ENCODE measurements at places on chromosomes 5 and 9.

- no peak for DNase-seq
These were observed 48.6 kb downstream of the FAM240B start for GRCh38 chr9:38671372-38671731.

- DNase-seq = no peak
These were observed 58.9 kb downstream of the GPR107 start for GRCh38 chr9:130112538-130113151.

- no peak for DNase-seq
These were observed 106.7 kb upstream of the IER5L start for GRCh38 chr9:129284607-129285291.

DNA sequence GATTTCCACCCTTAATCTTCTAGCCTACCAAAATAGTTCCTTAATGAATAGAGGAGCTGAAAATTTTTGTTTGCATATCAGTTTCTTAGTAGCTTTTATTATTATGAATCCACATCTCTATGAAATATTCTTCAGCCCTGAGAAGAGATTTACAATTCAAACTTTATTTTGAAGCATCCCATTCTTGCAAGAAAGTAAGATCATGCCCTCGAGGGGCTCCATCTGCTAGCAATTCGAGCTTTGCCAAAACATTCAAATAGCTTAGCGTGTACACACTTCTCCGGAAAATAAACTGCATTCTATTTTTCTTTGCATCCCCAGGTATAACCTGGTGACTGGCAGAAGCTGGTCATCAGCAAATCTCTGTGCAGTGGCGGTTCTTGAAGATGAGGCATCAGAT lies 370.7 kb downstream of the MTRR start:
- no peak for DNase-seq

DNA sequence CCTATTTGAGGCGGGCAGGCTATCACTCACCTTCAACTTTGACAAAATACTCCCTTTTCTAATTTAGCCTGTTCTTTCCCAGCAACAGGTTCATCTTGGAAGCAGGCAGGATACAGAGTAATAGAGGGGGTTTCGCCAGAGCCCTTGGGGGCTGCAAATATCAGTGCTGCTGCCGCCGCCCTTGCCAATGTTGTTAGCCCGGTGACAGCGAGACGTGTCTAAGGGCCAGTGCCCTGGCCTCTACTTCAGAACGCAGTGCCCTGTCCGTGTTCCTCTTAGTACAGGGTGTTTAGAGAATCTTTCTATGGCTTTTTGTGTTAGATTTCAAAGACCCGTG lies 703 bp downstream of the FAM120AOS start:
- DNase-seq = no peak

- no peak for DNase-seq
These were observed 331.9 kb upstream of the GRIA1 start for GRCh38 chr5:153158608-153159007.

- DNase-seq = no peak
These were observed 20.2 kb downstream of the GRAMD2B start for GRCh38 chr5:126443374-126443851.

DNA sequence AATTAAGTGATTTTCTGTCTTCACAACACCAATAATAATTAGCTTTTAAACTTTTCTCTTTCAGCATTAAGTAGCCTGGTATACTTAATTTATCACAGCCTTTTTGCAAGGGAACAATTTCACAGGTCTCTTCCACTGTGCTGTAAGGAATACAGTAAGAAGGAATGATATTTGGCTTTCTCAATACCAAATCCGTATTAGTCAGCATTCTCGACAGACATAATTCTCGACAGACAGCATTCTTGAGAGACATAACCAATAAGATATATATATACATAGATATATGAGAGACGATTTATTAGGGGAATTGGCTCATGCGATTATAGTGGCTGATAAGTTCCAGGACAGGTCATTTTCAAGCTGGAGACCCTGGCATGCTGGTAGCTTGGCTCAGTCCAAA lies 18.0 kb downstream of the PRKAA1 start:
- DNase-seq = no peak

DNA sequence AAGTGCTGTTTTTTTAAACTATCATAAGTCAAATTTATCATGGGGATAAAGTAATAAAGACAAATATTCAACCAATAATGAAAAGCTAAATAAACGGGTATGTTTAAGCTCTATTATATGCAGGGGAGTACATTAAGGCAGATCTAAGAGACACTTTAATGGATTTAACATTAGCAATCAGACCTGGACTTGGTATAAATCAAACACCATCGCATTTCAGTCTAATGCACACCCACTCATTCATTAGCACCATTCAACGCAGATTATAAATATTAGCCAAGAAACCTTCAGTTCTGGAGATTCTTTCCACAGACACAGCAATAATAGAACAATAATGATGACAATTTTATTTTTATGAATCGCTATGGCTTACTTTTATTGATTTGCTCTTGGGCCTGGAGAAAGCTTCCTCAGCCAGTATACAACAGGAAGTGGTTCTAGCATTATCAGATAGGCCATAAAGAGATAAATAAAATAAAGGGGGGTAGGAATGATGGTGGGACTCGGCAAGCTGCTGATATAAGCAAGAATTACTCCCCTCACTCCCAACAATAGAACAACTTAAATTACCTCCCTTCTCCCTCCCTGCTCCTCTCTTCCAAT lies 172.2 kb downstream of the PSAT1 start:
- DNase-seq = no peak

GRCh38 chr5:95081982-95082381 lies 202.9 kb downstream of the MCTP1 start:
- DNase-seq = no peak
